Diencephalon (tissue), 1 donor: ENCODE measurements at places on chromosomes 6 and 20. TPM values are rescaled to one million over a fixed set of nuclear protein-coding genes. Genes with fewer than 3 reads are reported as not detected.

Gene PRND
- 3.9 TPM for total RNA-seq

Gene DEFB132
- total RNA-seq: not detected

Gene CALHM5
- 1.2 TPM for total RNA-seq

Gene WFDC2
- 9.0 TPM for total RNA-seq
